ENCODE measurements at places on chromosomes 1 and 21. TPM values are rescaled to one million over a fixed set of nuclear protein-coding genes. Genes with fewer than 3 reads are reported as not detected.

DNA sequence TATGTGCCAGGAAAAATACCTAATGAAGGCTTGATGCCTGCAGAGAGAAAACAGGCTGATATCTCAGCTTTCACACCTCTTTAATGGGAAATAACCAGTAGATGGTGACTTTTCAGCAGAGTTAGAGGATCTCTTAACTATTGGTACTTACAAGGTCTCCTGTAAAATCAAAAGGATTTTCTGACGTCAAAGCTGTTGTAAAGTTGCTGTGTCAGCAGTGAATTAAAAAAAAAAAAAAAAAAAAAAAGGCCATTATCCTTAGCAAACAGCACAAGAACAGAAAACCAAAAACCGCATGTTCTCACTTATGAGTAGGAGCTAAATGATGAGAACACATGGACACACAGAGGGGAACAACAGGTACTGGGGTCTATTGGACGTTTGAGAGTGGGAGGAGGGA is 349.1 kb downstream of the AMY1C start:
- no peak for DNase-seq

GRCh38 chr1:2539312-2539907 is 9.3 kb upstream of the HES5 start:
- no peak for DNase-seq

The LEMD1 gene
- not detected for total RNA-seq

The CCDC30 gene
- total RNA-seq = 1.3 TPM

The TTC39A gene
- 8.3 TPM for total RNA-seq

Data from Panc1 (cell line).